Fibroblast of skin of right biceps (primary cell): ENCODE measurements at places on chromosomes 4 and X.

DNA sequence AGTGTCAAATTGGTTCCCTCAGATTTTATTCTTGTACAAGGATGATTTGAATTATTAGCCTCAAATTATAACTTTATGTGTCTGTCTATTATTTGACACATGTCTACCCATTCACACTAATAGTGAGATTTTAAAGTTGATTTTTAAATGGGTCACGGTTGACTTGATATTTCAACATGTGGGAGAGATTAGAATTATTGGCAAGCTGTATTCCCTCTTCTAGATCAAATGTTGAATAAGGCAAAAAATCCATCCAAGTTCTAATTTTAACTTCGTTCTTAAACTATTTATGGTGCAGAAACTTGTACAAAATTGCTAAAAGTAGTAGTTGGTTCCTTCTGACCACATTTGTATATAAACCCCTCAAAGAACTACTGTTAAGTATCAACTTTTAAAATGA is 1498.0 kb downstream of the STIM2 start:
- DNase-seq: no peak

- DNase-seq: no peak
These were observed 909.8 kb upstream of the FTHL17 start for GRCh38 chrX:31981546-31982062.

DNA sequence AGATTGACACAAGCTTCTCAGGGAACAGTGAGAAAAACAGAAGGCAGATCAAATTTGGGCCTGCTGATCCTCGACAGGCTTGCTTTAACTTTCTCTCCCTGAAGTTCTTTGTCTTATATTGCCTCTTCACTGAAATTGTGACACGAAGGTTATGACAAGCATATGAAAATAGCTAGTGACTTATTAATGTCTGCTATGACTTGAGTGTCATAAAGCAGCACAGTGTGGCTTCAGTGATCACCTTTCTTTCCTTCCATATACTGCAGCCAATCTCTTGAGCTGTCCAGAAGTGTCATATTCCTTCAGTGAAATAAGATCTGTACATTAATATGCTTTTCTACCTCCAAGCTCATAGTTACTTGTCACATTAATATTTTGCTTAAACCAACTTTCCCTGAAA is 870.2 kb downstream of the C4orf33 start:
- no peak for DNase-seq

- DNase-seq: peak; percentile 68
These were observed at the start of gene GASK1B for GRCh38 chr4:158172261-158173258. Gene GASK1B (minus strand): TSS chr4:158173025. CDS start chr4:158171375, 1,650 bp downstream.

- DNase-seq: no peak
These were observed 47.5 kb downstream of the TIGD4 start for GRCh38 chr4:152731997-152732396.

- peak; percentile 31 for DNase-seq
These were observed 54.3 kb upstream of the STIM2 start for GRCh38 chr4:26806331-26806730.

DNA sequence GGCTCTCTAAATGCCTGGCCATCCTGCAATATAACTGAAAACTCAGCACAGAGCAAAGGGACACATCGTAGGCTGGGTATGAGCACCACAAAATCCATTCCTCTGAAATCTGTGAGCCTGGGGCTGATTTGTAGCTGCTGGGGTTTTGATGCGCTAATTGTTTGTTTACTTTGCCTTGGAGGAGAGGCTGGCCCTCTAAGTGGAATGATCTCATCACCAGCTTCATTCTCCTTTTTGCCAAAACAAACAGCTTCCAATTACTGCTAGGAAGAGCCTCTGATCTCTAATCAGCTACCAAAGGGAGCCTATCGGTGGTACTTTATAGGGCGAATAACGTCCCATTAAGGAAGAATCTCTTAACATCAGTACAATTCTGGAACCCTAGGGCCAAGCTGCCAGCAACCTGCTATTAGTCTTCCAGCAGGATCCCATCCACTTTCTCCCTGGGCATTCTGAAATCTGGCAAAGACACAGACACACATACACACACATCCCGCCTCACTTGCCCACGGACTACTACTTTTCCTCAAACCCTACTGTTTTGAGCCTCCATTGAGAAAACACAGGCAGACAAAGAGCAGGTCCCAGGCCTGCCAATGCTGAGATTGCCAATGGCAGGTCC is 5.8 kb downstream of the ANOS1 start:
- no peak for DNase-seq

DNA sequence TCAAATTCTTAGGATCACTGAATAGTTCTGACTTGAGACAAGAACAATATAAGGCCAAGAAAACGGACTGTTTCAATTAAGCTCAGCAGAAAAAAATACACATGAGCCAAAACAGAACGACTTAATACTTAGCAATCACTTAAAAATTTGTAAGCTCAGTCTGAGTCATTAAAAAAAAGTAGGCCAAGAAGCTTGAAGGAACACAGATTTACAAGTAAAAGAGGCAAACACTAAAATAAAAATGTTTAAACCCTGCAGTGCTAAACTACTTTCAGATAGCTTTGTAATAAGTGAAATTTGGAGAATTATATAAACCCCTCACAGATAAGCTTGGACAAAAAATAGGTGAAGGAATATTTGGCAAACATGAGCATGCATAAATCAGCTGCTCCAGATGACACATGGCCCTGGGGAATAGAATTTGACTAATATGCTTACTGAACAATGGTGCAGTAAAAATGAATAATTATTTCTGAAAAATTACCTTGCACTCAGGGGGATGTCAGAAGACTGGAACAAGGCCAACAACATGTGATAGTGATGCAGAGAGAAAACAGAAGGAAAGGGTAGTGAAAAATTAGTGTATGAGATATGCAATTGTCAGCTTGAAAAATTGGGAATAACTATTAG is 49.6 kb downstream of the LNX1 start:
- DNase-seq: peak; percentile 96

GRCh38 chr4:27178061-27178460 is 317.4 kb downstream of the STIM2 start:
- DNase-seq: no peak

DNA sequence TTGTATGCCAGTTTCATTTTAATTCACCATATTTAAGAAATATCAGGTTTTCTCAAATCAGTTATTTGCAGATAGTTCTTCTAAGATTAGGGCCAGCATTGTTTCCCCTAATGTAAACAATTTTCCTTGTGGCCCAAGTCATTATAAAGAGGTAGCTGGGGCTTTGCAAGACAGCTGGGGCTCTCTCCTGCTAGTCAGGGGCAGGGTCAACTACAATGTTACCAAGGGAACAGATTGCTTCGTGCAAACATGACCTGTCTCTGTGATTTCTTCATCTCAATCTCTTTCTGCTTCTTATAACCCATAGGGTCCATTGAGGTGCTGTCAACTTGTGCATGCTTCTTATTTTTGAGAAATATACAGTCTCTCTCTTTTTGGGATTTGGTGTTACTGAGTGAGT is 12.1 kb downstream of the ARMCX6 start:
- no peak for DNase-seq
